Glutamatergic neuron (in vitro differentiated cells): ENCODE measurements at places on chromosomes 4 and X. TPM values are rescaled to one million over a fixed set of nuclear protein-coding genes. Genes with fewer than 3 reads are reported as not detected.

SPACA5 gene
- total RNA-seq, result not detected

MAGED4B gene
- 304 TPM for total RNA-seq

ENPEP gene
- total RNA-seq, result 2.4 TPM

BMP3 gene
- 1.8 TPM for total RNA-seq

DNA sequence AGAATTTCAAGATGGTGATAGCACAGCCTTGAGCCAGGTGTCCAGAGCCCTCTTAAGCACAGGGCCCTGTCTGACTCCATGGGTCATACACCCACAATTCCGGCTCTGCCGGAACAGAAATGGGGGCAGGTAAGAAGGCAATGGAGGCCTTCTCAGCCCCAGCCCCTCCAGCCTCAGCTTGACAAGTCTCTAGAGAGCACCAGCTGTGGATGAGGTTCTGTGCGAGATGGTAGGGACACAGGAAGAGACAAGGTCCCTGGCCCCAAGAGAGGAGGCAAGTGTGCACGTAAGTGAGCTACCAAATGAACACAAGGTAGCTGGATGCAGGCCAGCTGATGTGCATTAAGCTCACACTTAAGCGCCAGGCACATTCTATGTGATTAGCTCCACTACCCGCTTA, 2.4 kb upstream of the PRRG3 start:
- no peak for DNase-seq

GRCh38 chr4:151524610-151525009, 115.6 kb downstream of the FHIP1A start:
- no peak for DNase-seq

GRCh38 chrX:131405497-131405896, 116.4 kb upstream of the IGSF1 start:
- no peak for DNase-seq

DNA sequence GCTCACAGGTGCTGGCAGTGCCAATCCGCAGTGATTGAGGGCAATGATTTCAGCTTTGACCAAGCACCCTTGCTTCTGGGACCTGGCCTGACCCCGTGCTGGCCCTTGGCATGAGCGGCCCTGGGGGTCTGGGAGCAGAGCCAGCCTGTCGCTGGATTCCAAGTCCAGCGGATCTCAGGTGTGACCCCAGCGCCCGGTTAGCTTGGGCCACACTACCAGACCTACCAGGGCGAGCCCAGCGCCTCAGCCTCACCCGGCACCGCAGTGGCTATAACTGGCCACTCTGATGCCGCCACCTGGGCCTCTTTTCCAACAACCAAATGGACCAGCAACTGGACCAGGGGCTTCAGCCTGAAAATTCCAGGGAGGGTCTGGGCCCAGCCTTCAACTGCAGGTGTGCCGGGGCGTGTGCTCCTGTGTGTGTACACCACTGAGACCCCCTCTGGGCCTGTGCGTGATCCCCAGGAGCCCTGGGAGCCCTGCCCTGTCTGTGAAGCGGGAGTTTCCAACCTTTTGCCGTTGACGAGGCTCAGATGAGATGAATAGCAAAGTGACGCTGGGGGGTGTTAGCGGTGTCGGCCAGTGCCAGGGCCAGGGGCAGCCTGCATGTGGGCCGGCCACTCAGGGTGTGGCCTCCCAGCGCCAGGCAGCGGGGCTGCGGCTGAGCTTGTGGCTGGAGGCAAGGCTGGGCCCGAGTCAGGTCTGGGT, 658 bp downstream of the SH3TC1 start:
- no peak for DNase-seq

- DNase-seq, result no peak
Measured at GRCh38 chr4:11355226-11355625, 73.5 kb downstream of the HS3ST1 start.

GRCh38 chr4:152682143-152682941, 2.5 kb upstream of the TMEM154 start:
- DNase-seq, result no peak

- DNase-seq, result no peak
Measured at GRCh38 chrX:138031715-138032114, 465.8 kb downstream of the ZIC3 start.

GRCh38 chr4:84855774-84856173, 110.7 kb downstream of the WDFY3 start:
- DNase-seq, result peak; percentile 26

- no peak for DNase-seq
Measured at GRCh38 chrX:153441296-153441695, 4.6 kb downstream of the TREX2 start.

GRCh38 chr4:169031392-169031791, 21.3 kb upstream of the CBR4 start:
- DNase-seq, result no peak
